Stimulated activated CD4-positive, alpha-beta T cell treated with anti-CD3 and anti-CD28 coated beads, Interleukin-1b, Interleukin-23, amount 100 ng/mL, for 1 hour (primary cell): ENCODE measurements at places on chromosomes 7 and 10.

DNA sequence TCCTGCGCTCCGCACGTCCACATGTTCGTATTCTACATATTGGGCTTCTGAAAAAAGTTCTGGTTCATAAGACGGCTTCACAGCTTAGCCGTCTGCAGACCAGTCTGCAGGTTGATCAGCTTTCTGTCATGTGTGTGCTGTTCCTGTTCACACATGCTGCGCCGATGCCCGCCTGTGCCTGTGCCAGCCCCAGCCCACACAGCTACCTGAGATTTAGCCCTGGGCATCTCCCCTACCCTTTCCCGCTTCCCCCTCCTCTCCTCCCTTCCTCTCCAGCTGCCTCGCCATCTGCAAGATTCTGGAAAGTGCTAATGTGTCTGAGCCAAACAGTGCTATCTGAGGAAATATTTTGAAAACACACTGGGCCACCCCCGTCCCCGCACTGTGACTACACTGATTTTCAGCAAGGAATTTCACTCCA, 7.1 kb downstream of the CHST3 start:
- no peak for DNase-seq

- no peak for DNase-seq
Measured at GRCh38 chr10:84097787-84098353, 41.4 kb upstream of the GHITM start.

DNA sequence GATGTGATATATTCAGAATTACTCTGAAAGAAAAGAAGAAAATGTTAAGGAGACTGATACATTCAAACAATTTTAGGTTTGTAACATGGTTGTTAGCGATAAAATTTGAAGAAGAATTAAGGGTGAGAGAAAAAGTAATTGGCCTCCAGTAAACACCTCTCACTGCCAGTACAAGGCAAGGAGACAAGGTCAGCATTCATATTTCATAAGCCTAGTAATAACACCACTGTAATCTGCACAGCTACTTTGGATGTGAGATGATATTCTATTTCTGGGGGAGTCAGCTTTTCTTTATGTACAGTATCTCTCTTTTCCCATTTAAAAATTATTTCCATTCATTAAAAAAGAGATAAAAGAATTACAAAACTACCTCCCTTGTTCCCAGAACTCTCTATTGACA, 621.1 kb downstream of the NRG3 start:
- no peak for DNase-seq

GRCh38 chr7:95996174-95996573, 223.8 kb downstream of the DYNC1I1 start:
- DNase-seq = no peak

DNA sequence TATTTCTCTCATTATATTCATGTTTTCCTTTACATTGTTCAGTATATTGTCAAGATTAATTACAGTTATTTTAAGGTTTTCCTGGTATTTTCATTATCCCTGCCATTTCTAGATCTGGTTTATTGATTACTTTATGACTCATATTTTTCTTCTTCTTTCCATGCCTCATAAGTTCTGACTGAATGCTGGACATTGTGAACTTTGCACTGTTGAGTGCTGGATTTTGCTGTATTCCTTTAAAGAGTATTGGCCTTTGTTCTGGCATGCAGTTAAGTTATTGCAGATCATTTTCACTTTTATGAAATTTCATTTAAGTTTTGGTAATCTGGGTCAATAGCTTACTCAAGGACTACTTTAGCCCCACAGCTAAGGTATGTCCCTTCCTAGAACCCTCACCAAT, 73.1 kb downstream of the KLF6 start:
- DNase-seq = no peak

DNA sequence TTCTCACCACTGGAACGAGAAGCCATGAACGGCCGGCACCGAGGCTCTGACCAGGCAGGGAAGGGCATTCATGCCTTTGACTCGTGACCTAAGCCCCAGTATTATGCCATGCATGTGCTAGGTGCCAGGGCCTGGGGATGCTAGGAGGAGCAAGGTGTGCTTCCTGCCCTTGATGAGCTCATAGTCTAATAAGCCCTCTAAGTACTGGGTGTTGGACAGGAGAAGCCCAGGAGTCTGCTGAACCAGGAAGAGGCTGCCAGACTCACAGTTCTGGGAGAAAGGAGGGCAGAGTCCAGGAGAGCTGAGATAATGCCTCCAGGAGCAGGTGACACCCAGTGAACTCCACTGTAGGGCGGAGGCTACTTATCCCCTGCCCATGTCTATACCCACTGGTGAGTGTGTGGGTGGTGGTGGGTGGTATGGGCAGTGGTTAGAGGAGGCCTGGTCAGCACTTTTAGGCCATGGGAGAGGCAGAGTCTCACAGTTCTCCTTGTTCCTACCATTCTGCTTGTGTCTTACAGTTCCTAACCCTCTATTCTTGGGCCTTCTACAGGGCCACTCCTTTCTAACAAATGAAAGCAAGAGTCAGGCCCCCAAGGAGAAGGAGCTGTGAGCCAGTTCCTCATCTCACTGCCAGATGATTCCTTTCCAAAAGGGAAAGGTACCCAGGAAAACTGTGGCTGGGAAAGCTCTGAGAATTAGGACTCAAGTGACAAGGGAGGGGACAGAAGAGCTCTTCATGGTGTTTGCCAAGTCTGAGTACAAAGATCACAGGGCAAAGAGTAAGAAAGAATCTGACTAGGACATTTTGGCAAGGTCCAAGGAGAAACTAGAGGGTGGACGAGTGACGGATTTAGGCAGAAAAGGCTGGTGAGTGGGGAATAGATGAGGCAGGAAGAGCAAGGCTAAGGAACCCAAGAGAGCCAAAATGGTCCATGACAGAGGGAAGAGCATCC, 3.6 kb upstream of the MXI1 start:
- DNase-seq = no peak

GRCh38 chr10:97020452-97021400, 165.0 kb downstream of the SLIT1 start:
- DNase-seq = no peak

- DNase-seq = no peak
Measured at GRCh38 chr10:99161165-99161564, 74.5 kb downstream of the HPSE2 start.

GRCh38 chr10:96272316-96273280, 1.2 kb upstream of the BLNK start:
- DNase-seq = no peak

DNA sequence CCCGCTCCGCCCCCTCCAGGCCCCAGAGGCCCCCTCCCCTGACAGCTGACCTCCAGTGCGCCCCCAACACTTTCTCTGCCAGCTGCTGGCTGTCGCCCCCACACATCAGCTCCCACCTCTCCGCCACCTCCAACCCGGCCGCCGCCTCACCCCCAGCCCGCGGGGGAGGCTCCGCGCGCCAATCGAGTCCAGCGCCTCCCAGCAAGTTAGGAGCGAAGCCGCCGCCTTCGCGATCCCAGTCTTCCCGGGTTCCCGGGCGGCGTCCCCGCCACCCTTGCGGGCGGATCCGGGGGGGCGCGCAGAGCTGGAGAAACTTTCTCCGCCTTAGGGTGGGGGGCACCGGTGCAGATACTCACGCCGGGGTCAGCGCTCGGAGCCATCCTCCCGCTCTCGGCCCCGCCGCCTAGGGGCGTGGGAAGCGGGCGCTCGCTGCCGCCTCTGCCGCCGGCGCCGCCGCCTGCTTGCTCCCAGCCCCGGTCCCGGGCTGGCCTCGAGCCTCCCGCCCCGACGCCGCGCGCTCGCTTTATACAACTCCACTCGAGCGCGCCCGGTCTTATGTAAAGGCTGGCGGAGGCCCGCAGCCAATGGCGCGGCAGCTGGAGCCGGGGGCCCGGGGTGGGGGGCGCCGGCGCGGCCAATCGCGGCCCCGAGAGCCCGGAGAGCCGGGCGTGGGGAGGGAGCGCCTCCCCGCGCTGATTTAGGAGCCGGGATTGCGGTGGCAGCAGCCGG, at the start of gene CRTAC1:
CRTAC1 (minus strand) TSS at position 529 of the 729 bp plus-strand sequence; CDS start at position 380, 149 bp downstream.
- no peak for DNase-seq

DNA sequence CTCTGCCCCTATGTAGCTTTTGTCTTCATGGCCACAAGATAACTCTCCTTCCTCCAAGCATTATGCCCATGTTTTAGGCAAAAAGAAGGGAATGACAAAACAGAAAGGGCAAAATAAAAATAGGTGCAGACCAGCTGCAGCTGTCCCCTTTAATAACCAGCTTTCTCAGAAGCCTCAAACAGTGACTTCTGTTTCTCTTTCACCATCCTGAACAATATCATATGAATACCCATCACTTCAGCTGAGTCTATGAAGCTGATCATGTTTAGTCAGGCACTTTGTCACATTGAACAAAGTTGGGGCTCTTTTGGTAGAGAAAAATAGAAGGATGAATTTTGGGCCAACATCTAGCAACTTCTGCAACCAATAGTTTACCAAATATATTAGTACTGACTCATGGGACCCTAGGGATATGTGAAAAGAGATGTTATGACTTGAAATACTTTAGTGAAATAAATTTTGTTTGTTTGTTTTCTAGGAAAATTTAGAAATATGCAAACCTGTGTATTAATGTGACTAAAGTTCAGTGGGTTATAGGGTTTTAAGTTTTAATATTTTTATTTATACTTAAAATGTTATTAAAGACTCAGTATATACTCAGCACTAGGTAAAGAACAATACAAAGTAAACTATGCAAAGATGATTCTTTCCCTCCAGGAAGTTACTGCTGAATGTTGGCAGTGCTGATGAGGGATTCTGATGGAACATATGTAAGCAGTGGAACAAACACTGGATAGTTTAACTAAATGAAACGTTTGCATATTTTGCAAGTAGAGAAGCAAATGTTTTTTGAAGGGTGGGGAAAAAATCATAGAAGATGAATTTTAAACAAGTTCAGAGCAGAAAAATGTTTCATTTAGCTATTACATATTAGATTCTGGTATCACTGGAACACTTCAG, 133.7 kb downstream of the FOXP2 start:
- no peak for DNase-seq

- DNase-seq = no peak
Measured at GRCh38 chr7:149495785-149496641, 1.6 kb downstream of the ZNF746 start.

GRCh38 chr10:95430231-95430951, 130.8 kb downstream of the SORBS1 start:
- DNase-seq = no peak
